Stimulated activated CD8-positive, alpha-beta memory T cell treated with anti-CD3 and anti-CD28 coated beads, Interleukin-15, amount 100 ng/mL, for 24 hours (primary cell): ENCODE measurements at places on chromosomes 2 and 18.

- no peak for DNase-seq
Measured at GRCh38 chr2:200259577-200259957, 46.9 kb upstream of the SPATS2L start.

DNA sequence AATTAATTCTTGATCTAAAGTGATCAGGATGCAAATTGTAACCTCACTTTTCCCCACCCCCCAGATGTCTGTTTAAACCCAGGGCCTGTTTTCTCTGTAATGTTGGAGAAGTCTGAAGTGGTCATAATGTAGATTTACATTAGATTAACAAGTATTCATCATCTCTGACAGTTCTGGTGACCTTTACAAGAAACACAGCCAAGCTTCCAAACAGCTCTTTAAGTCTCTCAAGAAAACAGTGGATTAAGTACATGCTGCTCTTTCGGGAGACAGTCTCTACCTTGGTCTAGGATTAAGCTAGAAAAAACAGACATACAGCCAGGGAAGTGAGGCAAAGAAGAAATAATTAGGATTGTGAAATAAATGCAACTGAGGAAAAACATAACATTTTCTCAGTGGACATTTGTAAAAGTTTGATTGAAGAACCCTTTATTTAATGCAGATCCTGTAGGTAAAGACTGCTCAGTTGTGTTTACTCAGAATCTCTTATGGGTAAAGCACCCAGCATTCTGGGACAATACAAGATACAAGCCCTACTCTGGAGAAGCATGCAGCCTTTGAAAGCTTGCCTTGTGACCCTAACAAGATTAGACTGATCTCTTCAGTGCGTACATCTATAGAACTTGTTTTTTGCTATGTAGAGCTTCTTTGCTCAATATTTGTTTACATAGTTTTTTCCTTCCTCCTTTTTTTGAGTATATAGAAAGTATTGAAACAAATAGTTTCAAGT lies 203.9 kb downstream of the PHLPP1 start:
- no peak for DNase-seq

DNA sequence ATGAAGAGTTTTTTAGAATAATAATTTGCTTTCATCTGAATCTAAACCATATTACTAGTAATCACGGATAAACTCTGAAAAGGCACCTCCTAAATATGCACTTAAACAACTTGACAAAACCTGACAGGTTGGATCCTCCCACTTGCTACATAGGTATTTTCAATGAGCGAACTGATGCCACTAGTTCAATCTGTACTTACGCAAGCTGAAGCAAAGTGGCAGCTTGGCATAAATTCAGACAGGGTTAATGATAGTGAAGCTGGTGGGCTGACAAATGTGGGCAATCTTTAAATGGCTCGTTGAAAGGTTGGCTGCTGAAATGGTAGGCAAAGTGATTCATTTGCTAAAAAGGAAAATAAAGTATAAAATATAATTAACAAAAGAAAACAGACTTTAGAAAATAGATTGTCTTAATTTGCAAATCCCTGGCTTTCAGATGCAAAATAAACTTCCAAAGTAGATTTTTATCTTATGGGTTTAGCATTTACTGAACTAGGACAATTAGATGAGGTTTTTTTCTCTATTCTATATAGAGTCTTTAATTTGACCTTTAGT lies 1713.5 kb upstream of the SLC39A10 start:
- DNase-seq, result no peak

- no peak for DNase-seq
Measured at GRCh38 chr2:202157211-202157990, 81.0 kb downstream of the SUMO1 start.

DNA sequence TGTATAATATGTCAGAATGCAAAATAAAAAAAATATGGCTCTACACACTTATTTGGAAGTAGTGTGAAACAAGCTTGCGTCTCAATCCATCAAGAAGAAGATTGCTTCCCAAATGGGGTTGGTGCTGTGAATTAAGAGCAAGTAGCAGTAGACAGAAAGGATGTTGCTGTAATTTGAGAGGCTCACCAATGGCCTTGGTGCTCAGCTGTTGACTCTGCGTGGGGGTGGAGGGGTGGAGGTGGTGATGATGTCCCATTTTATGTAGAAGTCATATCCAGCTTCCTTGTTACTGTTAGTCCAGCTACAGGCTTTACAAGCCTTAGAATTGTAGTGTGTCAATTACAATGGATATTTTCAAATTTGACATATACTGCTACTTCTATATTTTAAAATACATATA lies 223.4 kb upstream of the RND3 start:
- DNase-seq, result no peak

- no peak for DNase-seq
Measured at GRCh38 chr2:25421289-25421688, 79.6 kb upstream of the DNMT3A start.

GRCh38 chr2:1328684-1329083 lies 84.6 kb upstream of the TPO start:
- DNase-seq, result no peak

- no peak for DNase-seq
Measured at GRCh38 chr2:100358554-100358953, 36.3 kb upstream of the LONRF2 start.

DNA sequence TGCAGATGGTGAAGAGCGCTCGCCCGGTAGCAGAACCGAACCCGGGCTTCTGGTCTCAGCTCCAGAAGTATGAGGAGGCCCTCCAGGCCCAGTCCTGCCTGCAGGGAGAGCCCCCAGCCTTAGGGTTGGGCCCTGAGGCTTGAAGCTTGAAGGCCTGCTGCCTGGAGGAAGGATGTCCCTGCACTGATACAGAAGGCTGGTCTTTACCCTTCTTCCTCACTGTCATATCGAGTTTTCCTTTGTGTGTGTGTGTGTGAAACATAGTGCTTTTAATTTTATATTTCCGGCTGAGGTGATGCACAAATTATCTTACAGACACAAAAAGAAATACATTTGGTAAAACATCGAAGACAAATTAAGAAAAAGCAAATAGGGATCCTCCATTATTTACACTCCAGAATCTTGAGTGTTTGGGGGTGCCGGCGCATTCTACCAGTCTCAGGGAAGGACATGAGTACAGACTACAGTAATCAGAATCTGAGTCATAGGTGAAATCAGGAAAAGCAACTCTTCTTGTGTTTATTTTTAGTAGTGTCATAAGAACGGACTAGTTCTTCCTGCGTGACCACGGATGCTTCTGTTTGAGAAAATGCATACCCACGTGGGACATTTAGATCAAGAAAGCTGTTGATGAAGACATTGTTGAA lies 1.3 kb downstream of the DUSP28 start:
- no peak for DNase-seq

DNA sequence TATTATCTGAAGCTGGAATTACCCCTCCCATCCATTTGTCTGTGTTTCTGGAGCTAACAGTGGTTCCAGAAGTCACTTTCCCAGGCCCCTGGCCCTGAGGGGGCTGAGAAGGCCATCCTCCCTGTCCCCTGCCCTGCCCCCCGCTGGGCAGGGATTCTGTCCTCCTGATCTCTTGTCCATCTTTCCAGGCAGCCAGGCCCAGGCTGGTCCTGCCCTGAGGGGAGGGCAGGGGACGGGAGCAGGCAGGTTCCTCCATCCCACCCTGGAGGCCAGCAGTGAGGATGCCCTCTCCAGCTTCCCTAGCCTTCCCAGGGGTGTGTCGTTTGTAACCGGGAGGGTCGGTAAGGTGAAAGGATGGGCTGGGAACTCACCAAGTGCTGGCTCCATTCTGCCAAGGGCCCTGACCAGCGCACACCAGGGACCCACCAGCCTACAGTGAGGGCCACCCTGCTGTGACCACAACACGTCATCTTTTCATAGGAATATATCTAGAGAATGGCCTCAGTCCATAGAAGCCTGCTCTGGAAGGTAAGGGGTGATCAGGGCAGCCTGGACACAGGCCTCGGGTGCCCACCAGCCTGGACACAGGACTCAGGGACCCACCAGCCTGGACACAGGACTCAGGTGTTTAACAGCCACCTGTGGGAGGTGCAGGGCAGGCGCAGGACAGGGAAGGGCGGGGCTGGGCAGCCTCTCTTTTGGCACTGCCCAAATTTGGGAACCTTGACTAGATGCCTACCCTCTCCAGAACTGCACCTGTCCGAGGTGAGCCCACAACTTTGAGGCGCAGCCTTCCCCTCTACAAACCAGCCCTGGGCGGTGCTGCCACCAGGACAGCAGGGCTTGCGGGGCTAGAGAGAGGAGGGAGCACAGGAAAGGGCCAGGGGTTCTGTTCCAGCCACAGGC lies 35.8 kb upstream of the GPC1 start:
- no peak for DNase-seq

DNA sequence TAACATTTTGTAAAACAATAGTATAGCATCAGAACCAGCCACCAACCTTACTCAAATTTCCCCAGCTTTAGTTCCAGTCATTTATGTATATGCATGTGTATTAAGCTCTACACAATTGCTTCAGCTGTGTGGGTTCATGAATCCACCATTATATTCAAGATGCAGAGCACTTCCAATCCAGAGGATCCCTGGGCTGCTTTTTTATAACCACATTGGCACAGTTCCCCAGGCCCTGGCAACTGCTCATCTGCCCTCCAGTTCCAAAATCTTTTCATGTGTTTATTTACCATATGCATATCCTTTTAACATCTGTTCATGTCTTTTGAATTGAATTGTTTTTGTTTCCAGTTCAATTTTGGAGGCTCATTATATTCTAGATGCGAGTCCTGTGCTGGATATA lies 482.9 kb upstream of the HS6ST1 start:
- DNase-seq, result no peak

- no peak for DNase-seq
Measured at GRCh38 chr2:46534589-46534988, 55.2 kb downstream of the TMEM247 start.

DNA sequence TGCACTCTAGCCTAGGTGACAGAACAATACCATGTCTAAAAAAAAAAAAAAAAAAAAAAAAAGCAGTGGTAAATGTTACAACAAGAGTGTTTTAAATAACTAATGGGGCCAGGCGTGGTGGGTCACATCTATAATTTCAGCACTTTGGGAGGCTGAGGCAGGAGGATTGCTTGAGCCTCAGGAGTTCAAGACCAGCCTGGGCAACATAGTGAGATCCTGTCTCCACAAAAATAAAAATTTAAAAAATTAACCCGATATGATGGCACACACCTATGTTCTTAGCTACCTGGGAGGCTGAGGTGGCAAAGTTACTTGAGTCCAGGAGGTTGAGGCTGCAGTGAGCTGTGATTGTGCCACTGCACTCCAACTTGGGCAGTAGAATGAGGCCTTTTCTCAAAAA lies 37.1 kb downstream of the PAPOLG start:
- DNase-seq, result no peak

DNA sequence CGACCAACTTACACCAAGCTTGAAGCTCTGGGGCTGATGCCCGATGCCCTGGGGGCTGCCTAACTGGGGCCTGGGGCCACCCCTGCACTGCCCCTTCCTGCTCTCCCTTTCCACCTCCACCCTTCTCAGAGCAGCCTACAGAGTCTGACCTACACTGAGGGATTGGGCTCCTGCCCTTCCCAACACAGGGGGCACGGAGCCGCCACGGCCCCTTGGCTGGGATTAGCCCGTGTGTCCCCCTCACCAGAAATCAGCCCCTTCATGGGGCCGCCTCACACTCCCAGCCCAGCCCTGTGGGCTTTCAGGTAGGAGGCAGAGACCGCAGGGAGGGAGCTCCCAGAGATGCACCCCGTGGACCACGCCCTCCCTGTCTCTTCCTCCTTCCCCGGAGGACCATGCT lies 198.0 kb downstream of the EIPR1 start:
- DNase-seq, result no peak

- peak; percentile 42 for DNase-seq
Measured at GRCh38 chr2:121699421-121700333, 37.0 kb downstream of the NIFK start.

DNA sequence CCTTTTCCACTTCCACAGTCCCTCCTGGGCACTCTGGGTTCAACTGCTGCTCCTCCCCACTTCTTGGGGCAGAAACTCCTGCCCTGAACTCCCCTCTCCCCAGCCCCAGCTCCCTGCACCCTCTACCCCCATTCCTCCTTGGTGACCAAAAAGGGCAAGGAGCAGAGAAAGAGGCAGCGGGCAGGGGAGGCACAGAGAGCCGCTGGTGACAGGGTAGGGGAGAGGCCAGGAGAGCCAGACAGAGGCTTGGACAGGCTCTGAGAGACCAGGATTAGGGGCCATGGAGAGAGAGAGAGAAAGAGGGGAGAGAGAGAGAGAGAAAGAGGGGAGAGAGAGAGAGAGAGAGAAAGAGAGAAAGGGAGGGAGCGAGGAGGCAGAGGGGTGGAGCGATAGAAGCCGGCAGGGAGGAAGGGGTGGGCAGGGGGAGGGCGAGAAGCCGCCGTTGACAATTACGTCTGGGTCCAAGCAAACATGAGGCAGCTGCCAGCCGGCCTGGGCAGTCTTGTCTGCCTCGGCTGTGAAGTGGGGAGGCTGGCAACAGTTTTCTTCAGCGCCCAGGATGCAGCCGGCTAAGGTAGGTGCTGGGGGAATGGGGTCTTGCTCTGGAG lies at the start of gene KCNIP3:
TSS of gene KCNIP3 (plus strand) at position 468 of the 608 bp plus-strand sequence. CDS start at position 560, 92 bp downstream.
- DNase-seq, result no peak

DNA sequence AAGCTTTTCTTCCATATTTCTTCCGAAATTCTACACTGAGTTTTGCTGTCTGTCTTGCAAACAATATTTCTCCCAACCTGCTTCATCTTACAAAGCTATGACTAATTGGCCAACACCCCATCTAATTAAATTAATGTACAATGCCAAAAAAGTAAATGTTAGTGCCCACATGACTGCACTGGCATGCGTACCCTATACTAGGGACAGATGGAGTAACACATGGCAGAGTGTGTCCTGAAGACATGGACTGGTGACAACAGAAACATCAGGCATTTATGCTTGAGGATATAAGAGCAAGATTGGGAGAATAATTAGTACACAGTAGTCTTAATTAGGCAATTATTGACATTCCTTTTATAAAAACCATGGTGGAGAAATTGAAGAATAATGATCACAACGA lies 66.8 kb downstream of the MREG start:
- DNase-seq, result no peak

DNA sequence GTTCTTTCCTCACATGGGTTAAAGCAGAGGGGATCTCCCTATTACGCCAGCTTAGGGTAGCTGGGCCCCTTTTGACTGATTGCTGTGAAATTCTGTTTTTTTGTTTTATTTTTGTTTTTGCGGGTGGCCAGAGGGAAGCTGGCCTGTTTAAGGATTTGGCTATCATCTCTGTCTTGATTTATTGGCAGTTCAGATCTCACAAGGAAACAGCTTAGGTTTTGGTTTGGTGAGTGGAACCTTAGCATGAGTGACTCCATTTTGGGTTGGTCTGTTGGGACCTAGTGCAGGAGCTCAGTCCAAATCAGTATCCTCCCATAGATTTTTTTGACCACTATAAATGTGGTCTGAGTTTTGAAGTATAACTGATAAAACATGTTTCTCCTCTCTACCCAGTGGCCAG lies 25.6 kb upstream of the NTSR2 start:
- DNase-seq, result no peak

GRCh38 chr2:26612522-26613240 lies 28.5 kb downstream of the CIB4 start:
- no peak for DNase-seq
